Left ventricle myocardium inferior (tissue), 1 donor: ENCODE measurements at places on chromosomes 4 and X.

DNA sequence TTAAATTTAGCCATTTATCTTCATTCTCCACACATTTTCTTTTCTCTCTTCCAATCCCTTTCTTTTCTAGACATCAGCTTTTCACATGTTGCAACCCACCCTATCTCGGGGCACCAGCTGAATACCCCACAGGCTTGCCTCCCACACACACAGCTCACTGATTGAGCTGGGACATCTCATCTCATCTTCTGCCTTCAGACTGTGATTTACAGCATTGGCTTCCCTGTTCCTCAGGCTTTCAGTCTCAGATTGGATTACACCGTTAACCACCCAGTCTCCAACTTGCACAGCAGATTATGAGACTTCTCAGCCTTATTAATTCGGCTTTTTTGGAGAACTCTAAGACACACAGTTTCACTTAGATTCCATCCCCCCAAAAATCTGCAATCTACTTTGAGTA is 93.7 kb downstream of the PRSS12 start:
- DNase-seq: no peak

- no peak for DNase-seq
Measured at GRCh38 chr4:168522356-168522755, 25.5 kb downstream of the PALLD start.

DNA sequence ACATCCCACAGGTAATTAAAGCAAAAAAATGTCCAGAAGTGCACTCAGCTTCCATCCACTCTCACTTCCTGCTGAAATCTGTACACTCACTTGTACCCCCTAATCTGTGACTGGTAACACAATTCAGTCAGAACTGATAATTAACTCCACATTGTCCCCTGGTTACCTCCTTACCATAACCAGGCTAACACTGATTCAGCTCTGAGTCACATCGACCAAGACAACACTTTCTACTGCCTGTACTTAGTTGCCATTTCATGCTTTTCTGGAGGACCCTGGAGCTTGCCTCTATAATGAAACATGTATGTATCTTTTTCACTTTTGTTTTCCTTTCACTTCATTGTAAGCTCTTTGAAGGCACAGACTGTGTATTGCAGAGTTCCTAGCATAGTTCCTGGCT is 130.9 kb upstream of the GABRG1 start:
- no peak for DNase-seq

DNA sequence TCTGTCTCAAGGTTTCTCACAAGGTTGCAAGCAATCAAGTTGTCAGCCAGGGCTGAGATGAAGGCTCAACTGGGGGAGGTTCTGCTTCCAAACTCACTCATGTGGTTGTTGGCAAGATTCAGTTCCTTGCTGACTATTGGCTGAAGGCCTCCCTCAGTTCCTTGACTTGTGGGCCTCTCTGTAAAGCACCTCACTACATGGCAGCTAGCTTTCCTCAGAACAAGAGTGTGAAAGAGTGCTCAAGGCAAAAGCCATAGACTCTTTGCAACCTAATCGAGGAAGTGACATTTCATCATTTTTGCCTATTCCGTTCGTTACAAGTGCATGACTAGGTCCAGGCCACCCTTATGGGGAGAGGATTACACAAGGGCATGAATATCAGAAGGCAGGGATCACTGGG is 52.0 kb downstream of the CXorf58 start:
- DNase-seq: no peak

DNA sequence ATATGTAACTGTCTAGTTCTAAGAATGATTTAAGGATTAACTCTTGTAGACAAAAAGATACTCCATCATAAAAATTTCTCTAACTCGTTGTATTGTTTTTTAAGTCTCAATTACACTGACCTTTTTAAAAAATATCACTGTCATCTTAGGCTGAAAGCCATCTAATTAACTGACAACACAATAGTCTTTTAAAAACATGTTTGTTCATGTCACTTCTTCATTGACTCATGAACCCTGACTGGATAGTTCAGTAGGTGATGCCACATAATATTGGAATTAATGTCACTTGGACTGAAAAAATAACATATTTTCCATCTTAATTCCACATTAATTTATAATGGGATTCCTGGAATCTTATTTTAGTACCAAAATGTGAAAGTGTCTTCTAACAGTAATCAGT is 179.3 kb downstream of the ADGRL3 start:
- no peak for DNase-seq

- DNase-seq: no peak
Measured at GRCh38 chr4:108049406-108049805, 59.7 kb downstream of the HADH start.

- DNase-seq: no peak
Measured at GRCh38 chr4:129899849-129900248, 803.9 kb downstream of the C4orf33 start.

- DNase-seq: no peak
Measured at GRCh38 chr4:105276361-105277104, 129.9 kb downstream of the TET2 start.

GRCh38 chr4:158787709-158788475 is 19.1 kb downstream of the FNIP2 start:
- DNase-seq: no peak

DNA sequence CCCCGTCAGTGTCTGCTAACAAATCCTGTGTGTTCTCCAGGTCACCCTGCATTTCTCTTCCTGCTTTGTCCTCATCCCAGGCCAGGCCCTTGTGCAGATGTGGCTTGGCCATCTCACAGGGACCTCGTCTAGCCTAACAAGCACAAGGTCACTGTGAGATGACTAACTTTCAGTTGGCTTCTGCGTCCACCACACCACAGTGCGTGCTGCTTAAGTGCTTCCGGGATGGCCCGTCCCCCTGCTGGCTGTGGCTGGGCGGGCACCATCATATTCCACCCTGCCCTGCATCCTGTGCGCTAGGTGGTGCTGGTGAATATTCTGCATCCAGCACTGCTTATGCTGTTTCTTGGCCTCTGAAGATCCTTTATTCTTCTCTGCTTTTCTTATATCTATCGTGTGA is 33.8 kb downstream of the RBBP7 start:
- DNase-seq: no peak

DNA sequence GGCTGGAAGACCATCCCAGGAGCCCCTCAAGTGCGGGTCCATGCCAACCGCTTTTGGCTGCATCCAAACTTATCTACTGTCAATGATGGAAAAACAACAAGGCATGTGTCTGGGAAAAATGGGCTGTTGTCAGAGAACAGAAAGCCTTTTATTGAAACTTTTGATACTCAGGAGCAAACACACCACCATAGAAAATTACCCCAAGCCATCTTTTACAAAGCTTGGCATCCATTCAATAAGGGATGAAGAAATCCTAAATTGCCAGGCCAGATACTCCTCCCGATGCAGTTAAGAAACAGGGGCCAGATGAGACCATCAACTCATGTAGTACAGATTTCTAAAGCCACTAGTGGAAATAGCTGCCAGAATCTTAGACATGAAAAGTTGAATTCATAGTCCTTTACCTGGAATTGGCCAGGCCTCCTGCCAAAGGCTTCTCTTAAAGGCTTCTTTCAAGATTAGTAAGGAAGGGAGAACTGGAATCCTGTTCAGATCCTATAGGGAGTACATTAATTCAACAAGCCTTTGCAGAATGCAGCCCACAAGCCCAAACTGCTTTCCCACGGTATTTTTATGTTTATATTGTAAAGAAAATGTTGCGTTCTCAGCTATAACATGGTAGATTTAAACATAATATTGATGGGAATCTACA is 145.4 kb upstream of the MAP3K15 start:
- no peak for DNase-seq

DNA sequence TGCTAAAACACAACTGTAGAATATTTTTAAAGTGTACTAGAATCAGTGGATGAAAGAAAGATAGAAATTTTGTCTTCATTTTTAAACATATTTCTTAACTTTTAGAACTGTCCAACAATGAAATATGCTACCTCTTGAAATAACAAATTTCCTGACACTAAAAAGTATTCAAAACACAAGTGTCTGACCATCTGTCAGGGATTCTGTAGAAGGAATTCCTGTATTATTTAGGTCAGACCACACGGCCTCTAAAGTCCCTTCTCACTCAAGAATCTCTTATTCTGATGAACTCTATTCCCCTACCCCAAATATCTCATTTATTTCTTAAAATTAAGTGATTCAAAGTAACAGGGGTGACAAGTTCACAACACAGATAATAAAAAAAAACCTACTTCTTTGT is 99.1 kb downstream of the MAML3 start:
- no peak for DNase-seq

DNA sequence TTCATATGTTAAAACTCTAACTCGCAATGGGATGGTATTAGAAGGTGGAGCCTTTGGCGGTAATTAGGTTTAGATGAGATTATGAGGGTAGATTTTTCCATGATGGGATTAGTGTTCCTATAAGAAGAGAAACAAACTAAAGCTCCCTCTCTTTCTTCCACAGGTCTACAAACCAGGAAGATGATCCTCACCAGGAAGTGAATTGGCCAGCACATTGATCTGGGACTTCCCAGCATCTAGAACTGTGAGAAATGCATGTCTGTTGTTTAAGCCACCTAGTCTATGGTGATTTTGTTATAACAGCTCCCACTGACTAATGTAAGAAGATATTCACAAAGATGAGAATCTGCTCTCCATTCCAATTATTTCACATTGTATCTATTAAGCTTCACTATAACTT is 2266.9 kb downstream of the PCDH7 start:
- DNase-seq: no peak

- peak; percentile 37 for DNase-seq
Measured at GRCh38 chr4:174522183-174523024, at the start of gene HPGD. Gene HPGD, minus strand, starts transcription at chr4:174522488. Its CDS starts 37 bp downstream, at chr4:174522451.

DNA sequence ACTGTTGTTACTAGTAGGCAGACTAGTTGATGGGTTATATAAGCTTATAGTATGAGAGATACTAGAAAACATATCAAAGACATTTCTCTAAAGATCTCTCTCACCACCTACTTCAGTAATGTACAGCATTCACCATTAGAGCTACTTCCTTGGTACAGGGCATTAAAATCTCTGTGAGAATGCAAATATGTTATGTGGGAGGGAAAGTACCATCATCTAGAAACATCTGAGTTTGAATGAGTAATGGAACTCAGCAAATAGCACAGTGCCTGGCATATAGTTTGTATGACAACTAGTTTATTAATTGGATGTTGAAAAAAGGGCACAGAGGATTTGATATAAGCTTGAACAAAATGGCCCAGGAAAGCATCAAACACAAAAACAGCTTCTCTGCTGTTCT is 211.1 kb downstream of the GLUD2 start:
- DNase-seq: no peak

DNA sequence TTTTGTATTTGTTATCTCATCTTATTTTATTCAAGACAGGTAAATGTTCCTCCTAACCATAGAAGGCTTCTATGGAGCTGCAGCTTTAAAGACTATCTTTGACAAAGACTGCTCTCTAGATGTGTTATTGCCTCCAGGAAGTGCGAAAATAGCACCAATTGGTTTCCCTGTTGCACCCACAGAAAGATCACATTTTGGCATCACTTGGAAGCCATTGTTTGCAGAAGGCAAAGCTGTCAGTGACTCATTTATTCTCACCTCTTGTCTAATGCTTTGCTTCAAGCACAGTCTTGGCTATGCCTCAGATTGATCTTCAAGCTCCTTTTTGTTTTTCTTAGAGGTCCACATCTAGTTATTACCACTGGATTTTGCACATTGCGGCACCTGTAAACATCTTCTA is 150.3 kb downstream of the PCDH7 start:
- no peak for DNase-seq

DNA sequence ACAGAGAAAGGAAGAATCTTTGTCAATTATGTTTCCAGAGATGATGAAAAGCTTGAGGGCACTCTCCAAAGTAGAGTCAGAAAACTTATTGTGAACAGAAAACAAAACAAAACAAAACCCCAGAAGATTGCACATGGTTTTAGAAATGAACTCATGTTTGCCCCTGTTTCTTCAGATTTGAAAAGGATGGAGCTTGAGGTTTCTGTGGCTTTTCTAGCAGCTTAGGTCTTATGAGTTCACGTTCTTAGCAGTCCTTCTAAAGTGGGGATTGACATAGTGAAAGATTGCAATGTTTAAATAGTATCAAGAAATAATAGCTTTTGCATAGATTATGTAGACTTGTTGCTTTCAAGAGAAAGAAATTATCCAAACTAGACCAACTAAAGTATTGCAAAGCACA is 421.8 kb downstream of the GBA3 start:
- DNase-seq: no peak

GRCh38 chr4:139853309-139853708 is 187.7 kb downstream of the MGST2 start:
- DNase-seq: no peak

GRCh38 chr4:176883108-176883550 is 90.4 kb upstream of the VEGFC start:
- DNase-seq: no peak

- no peak for DNase-seq
Measured at GRCh38 chrX:6325437-6325836, 96.8 kb upstream of the NLGN4X start.

DNA sequence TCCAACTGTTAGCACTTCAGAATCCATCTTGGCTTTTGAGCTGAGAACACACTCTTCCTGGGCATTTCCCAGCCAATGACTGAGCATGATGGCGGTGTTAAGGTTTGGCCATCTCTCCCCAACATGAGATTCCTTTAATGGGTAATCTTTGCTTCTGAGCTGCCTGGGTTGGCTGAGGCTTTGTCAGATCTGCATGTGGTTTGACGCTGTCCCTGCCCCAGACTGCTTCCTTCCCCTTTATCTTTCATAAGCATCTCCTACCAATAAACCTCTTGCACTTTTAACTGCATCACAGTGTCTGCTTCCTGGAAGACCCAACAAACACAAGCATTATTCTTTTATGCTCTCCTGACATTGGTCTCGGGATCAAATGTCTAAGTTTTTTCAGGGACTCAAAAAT is 31.5 kb upstream of the DIPK2B start:
- no peak for DNase-seq

DNA sequence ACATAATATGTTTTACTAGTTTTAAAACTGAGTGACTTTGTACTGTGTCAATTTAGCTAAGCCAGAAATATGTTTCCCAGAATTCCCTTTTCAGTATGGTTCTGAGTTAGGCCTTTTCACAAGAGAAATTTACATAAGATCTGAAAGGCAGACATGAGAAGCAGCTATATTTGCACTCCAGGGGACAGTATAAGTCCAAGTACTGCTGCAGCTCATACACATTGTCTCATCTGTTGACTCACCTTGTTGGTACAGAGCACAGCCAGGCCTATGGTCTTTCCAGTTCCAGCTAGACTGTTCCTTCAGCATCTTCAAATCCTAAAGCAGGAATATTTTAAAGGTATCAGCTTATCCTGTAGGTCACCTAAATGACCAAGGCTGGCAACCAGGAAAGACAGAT is 53.5 kb downstream of the BMP3 start:
- DNase-seq: no peak

DNA sequence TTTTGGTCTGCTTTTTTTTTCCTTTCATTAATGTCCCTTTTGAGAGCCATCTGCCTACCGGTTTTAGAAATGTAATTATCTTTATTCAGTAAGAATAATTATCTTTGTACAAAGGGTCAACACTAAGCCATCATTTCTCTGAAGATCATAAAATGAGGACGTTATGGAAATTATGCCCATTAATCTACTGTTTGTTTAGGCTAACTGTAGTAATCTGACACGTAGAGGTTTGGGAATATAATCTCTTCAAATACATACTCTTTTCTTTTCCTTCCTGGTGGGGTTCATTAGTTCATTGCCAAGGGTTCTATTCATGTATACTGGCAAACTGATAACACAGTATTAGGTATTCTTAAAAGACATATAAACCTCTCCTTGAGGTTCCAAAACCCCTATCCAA is 3.8 kb upstream of the HSD17B13 start:
- DNase-seq: no peak

- DNase-seq: no peak
Measured at GRCh38 chr4:124640022-124640730, 72.4 kb downstream of the ANKRD50 start.
